NCI-H187 treated with DMSO at 0.1 percent for 48 hours (cell line): ENCODE measurements at places on chromosomes 3 and 15.

DNA sequence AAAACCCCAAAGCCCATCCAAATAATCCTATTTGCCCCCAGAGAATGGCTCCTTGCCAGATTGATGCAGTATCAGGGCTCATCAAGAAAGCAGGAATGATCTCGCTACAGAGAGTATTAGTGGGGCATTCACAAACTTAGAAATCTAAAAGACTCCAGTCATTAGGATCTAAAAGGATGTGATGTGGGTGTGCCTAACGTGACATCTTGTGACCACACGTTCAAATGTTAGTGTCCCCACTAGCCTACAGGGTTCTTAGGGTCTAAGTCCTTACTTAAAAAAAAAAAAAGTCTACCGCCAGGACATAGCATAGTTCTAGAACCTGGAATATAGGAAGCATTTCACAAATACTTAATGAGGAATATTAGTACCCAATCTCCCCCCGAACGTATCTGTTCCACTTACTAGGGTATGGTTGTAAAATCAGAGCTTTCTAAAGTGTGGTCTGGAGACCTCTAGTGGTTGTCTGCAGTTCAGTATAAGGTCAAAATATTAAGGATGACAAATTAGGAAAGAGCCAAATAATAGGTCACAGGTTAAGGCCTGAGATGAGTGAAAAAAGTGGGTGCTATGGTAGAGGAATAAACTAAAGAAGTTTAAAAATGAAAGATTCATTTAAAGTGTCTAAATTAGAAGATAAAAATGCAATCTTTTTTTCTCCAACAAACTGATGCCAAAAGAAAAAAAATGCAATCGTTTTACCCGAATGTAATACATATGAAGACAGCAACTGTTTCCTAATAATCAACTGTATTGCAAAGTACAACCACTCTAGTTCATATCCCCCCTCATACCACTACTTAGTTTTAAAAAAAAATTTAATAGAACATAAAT lies 4.2 kb upstream of the CHRM5 start:
- no peak for DNase-seq

DNA sequence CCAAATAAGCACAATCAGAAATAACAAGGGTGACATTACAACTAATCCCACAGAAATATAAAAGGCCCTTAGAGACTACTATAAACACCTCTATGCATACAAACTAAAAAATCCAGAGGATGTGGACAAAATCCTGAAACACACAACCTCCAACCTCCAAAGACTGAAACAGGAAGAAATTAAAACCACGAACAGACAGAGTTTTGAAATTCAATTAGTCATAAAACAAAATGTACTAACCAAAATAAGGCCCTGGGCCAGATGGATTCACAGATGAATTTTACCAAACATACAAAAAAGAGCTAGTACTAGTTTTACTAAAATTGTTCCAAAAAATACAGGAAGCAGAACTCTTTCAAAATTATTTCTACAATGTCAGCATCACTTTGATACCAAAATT lies 1043.6 kb downstream of the DIPK2A start:
- DNase-seq, result no peak

- no peak for DNase-seq
Observed at GRCh38 chr3:156298014-156298413, 177.6 kb downstream of the KCNAB1 start.

- DNase-seq, result no peak
Observed at GRCh38 chr3:73848173-73848906, 223.6 kb upstream of the PDZRN3 start.

DNA sequence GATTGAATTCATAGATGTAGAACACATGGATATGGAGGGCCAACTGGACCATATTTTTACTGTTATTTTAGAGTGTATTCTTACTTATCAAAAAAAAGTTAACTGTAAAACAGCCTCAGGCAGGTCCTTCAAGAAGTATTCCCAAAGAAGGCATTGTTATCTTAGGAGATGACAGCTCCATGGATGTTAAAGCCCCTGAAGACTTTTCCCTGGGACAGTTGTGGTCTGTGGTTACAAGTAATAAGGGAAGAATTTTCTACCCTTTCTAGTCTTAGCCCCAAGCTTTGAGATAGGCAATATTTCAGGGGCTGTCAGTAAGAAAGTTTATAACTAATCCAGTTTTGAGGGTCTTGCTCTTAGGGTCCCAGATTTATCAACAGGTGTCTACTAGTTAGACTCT lies 62.5 kb downstream of the LRRC49 start:
- no peak for DNase-seq

DNA sequence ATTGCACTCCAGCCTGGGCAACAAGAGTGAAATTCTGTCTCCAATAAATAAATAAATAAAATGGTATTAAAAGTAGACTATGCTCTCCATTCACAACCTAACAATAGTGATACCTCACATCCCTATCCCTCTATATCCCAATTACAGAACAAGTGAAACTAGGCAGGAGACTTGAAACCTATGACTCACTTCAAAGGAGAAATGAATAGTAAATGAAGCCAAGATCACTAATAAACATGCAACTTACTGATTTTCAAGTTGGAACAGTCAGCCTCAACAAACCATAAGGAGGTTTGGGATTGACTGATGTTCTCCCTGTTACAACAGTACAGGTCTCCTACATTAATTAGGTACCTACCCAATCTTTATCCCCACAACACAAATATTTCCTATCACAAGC lies 103.4 kb downstream of the GSK3B start:
- DNase-seq, result no peak

GRCh38 chr3:119597548-119598288 lies at the start of gene PLA1A:
Gene PLA1A (plus strand): TSS chr3:119597885. CDS start chr3:119597914, 29 bp downstream.
- no peak for DNase-seq

DNA sequence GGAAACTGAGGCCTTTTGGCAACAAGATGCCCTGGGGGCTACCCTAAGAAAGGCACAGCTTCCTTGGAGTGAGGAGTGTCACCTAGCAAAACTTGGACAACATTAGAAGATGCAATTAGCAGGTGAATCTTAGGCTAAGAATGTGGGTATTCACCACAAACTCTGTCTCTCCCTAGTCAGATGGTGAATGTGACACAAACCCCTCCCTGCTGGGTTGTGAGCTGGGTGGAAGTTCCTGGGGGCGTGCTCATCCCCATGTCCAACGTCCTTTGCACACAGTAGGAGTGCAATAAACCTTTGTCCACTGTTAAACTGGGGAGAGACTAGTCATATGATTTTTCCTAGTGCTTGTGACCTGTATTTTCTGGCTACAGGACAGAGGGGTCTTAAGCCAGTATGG lies 67.1 kb upstream of the SH3GL3 start:
- no peak for DNase-seq

GRCh38 chr3:45253316-45253715 lies 27.2 kb upstream of the TMEM158 start:
- DNase-seq, result no peak

- no peak for DNase-seq
Observed at GRCh38 chr3:195395208-195395816, 47.5 kb downstream of the ACAP2 start.

- DNase-seq, result no peak
Observed at GRCh38 chr15:98955961-98956723, 51.5 kb downstream of the PGPEP1L start.

- no peak for DNase-seq
Observed at GRCh38 chr3:69579306-69580041, 159.8 kb upstream of the MITF start.

DNA sequence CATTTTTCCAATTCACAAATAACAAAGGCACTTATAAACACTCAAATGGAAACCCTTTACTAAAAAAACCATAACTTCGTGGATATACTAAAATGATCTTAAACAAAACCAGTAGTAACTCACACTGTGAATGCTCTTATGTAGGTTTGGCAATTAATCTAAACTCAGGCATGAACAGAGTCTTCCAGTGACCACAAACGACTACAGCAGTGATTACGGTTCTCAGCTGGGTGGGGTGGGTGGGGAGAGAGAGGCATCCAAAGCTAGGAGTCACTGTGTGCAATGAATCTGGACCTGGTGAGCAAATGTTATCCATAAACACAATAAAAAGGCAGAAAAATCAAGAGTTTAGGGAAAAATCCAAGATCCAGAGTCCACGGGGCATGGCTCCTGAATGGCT lies 21.3 kb downstream of the SLC12A8 start:
- no peak for DNase-seq

- no peak for DNase-seq
Observed at GRCh38 chr3:66107855-66108254, 69.1 kb upstream of the MAGI1 start.

DNA sequence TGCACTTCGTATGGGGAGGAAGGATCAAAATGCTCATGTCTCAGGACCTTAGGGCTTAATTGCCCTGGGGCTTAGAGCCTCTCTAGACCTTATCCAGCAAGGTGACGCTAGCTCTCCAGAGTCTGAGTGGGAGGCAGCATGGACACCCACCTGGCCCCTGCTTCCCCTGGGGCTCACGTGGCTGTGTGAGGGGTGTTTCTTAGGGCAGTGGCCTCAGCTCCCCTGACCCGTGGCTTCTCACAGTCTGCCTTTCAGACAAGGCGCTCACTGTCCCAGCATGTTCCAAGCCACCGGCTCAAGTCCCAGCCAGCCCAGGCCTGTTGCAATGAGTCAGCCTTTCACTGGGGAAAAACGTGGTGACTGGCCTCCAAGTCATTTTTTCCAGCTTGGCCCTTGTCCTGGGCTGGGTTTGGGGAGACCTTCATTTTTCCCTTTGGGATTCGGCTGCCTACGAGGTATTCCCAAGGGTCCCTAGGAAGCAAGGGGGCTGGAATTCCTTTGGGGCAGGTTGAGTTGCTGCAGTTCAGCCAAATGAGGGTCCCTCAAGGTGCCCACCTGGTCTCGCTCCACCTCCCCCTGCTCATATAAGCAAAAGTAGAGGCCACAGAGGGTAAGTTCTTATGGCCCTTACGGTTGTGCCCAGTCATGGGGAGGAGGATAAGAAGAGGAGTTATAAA lies 15.7 kb downstream of the BHLHE40 start:
- no peak for DNase-seq

- DNase-seq, result no peak
Observed at GRCh38 chr3:143271136-143271535, 151.6 kb downstream of the CHST2 start.

- DNase-seq, result no peak
Observed at GRCh38 chr3:84082726-84083125, 876.1 kb upstream of the CADM2 start.

DNA sequence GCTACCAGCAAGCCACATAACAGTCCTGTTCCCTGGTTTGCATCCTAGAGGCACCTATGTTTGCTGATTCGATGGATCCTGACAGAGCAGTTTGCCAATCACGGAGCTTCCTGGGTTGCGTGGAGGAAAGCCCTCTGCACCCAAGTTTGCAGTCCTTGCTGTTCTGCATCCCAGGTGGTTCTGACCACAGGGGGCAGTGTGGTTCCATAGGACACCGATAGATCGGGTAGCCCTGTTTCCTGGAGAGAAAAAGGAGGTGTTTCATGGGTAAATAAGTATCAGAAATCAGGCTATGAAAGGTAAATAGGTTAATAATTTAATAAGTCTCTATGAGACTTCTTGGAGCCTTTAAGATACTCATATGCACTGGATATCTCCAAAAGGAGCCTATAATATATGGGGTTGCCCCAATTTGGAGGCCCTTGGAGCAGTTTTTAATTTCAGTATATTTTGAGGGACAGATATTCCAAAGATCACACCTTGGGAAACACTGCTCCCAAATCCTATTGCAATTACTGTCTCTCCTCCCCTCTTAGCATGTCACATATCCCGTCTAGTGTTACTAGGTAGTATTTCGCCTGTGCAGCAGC lies 194.6 kb upstream of the TPM1 start:
- DNase-seq, result no peak

- no peak for DNase-seq
Observed at GRCh38 chr3:16055606-16056211, 118.8 kb upstream of the GALNT15 start.

DNA sequence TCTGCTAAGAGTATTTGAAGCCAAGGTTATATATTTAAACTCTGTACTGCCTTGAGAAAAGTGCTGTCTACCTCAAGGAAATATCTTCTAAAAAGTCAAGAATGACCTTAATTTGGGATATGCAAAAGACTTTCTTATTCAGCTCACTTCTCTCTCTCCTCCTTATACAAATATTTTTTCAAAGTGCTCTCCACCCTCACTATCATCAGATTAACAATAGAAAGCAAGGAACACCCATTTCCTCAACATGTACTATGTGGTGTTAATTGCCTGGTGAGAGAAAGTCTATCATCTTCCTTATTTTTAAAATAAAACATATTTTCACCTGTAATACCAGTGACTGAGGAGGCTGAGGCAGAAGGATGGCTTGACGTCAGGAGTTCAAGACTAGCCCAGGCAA lies 44.4 kb upstream of the RSL24D1 start:
- no peak for DNase-seq

- no peak for DNase-seq
Observed at GRCh38 chr3:29067007-29067406, 213.9 kb upstream of the RBMS3 start.

DNA sequence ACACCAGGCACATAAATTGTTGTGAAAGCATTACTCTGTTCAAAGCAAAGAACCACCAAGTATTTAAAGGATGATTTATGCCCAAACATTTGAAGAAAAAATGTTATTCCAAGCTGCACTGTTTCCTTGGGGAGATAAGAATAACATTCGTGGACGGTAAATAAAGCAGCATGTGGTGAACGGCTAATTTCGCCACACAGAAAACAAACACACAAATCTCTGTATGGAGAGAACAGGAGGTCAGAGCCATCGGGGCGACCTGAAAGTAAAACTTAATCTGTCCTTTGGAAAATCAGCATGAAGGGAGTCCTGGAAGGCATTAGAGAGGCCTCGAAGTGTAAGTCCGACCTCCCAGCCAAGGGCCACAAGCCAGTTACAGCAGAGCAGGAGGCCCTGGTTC lies 27.1 kb upstream of the GABRG3 start:
- no peak for DNase-seq

GRCh38 chr15:95713324-95713723 lies 617.2 kb upstream of the NR2F2 start:
- no peak for DNase-seq

DNA sequence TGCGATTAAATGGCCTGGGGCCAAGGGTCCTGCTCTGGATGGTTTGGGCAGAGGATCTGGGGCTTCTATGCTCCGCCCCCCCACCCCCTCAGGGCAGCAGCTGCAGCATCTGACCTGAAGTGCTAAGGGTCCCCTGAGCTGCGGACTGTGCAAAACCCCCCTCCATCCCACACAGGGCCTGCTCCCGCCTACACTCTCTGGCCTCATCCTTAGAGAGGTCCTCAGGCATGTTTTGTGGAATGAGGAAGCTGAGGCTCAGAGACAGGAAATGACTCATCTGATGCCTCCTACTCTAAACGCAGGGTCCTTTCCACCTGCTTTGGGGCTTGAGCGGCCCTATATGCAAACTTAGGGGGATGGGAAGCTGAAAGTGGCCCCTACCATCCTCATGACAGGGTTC lies 59.5 kb upstream of the CTSH start:
- no peak for DNase-seq

GRCh38 chr3:147654827-147655226 lies 245.7 kb downstream of the ZIC1 start:
- DNase-seq, result no peak

DNA sequence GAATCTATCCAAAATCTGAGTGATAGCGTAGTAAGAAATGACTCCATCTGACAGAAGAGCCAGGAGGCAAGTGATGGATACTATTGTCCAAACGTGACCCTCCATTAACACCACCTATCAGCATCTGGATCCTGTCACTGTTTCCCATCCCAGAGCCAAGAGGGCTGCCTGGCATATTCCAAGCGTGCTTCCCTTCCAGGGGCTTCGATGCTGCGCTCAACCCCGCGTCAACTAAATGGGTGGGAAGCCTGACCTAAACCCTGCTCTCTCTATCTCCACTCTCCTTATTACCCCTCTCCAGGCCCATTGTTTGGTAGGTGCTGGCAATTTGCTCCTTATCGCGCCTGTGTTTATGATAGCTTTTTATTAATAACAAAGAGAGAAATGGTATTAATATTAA lies 83.2 kb downstream of the NR2F2 start:
- no peak for DNase-seq
